ENCODE measurements at places on chromosomes 12 and 14.
A peak's percentile ranks its signal among the peaks of the same experiment; 100 is the strongest.

DNA sequence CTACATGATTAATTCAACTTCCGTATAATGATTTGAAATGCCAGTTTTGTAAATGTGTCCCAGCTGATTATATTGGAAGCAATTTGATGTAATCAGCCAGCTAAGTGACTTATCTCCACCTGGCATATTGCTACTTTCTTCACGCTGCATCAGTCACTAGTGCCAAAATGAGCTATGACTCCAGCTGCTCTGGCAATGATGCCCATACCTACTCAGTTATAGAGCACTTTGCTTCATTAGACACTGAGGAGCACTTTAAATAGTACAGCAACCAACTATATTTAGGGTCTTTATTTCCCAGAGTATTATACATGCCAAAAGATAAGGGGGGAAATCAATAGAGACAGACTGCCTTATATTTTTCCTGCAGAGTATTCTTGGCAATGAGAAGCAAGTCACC is 67.9 kb upstream of the LIN7A start:
- no peak for DNase-seq

GRCh38 chr14:94925416-94926173 is 155.7 kb upstream of the GSC start:
- no peak for DNase-seq

- no peak for DNase-seq
Measured at GRCh38 chr14:93035917-93036651, 79.6 kb downstream of the ITPK1 start.

GRCh38 chr12:88553941-88554658 is 26.2 kb downstream of the KITLG start:
- DNase-seq, result no peak

DNA sequence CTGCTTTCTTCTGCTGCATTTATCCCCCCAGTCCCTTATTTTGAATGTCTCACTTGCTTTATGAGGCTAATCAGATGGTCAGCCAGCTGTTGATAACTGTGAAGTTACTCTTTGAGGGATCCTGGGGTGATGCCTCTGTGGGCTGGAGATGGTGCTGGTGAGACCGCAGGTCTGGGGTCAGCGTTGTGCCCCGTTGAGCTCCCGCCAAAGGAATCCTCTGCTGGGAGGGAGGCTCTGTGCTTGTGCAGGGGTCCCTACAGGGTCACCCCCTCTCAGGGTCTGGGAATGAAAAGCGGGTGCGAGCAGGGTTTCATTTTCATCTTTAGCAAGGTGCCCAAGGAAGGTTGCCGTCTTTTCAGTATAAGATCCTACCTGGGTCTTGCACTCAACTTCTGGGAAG is 161.2 kb upstream of the RTL1 start:
- no peak for DNase-seq

GRCh38 chr12:75631831-75632230 is 120.4 kb upstream of the KRR1 start:
- DNase-seq, result no peak

DNA sequence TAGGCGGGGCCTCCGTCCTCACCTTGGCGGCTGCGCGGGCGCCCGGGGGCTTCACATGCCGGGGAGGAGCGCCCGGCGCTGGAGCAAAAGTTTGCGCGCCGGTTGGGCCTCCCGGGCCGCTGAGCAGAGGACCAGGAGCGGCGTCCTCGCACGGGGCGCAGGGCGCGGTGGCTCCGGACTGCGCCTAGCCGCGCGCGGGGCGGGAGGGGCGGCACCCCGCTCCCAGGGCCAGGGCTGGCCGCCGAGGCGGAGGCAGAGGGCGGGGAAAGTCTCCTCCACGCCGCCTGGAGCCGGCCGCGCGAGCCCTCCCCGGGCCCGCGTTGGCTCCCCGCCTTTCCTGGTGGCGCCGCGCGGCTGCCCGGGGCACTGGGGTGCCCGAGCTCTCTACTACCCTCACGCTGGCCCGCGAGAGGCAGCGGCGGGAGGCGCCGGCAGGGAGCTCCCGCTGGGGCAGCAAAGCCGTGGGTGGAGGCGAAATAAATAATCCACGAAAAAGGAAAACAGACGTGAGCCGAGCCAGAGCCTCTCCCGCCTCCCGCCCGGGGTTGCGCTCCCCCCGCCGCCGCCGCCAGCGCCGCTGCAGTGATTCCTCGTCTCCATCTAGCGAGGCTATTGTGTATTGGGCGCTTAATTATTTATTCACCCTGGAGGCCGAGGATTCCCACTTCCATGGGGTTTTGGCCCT is 400 bp upstream of the PRIMA1 start:
- no peak for DNase-seq

DNA sequence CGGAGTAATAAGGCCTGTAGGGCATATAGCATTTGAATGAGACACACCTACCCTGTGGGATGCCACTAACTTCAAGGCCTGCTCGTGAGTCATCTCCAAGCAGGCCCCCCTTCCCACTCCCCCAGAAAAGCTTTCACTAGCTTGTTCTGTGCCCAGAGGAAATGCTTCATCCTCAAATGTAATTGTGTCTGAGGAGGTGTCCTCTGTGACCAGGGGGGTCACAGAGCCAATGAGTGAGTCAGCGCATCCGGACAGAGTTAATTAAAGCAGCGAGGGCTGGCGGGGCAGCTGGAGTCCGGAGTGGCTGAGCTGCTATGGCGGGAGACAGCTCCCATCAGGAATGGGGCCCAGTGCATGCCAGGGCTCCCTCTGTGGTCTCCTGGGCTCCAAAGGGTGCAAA is 27.0 kb upstream of the ESRRB start:
- DNase-seq, result no peak

- no peak for DNase-seq
Measured at GRCh38 chr12:32517966-32518365, 118.6 kb downstream of the FGD4 start.

DNA sequence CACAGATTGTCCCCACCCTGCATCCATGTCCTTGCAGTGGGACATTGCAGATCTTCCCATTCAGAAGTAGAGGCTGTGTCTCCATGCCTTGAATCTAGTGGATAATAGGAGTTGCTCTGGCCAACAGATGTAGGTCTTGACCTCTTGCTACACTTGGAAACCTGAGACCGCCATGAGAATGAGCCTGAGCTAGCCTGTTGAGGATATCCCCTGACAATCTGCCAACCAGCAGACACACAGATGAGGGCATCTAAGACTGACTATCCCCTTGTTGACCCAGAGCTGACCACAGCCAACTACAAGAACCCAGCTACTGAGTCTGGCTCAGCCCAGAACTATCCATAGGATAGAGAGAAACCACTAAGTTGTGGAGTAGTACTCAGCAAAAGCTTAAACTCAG is 161.1 kb upstream of the NOS1 start:
- no peak for DNase-seq

DNA sequence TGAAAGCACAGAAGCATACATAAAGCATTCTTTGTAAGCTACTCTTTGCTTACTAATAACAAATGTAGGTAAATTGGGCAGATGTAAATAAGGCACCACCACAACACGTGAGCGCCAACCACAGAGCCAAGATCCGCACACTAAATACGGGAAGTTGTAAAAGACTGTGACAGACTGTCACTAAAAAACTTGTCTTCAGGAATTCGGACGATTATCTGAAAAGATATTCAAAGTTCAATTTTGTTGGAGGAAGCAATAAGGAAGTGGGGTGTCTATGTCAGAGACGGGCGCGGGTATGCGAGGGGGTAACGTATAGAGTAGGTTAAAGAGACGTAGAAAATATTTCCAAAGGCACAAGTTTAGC is 1.5 kb upstream of the HSP90B1 start:
- DNase-seq, result peak; percentile 7

DNA sequence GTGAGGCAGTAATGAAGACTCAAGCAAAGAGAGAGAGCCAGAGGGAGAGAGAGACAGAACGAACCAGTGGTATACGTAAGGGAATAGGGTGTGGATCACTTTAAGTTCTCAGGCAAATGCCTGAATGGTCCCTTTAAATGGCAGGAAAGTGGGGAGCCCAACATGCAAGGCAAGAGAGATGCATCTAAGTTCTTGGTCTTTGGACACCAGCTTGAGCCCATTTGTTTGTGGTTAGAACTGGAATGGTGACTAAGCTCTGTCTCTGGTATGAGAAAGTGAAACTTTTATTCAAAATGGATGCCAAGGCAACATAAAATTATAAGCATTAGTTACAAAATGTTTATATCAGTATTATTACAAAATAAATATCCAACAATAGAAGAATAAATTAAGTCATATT is 192.2 kb upstream of the ALG10 start:
- DNase-seq, result no peak

DNA sequence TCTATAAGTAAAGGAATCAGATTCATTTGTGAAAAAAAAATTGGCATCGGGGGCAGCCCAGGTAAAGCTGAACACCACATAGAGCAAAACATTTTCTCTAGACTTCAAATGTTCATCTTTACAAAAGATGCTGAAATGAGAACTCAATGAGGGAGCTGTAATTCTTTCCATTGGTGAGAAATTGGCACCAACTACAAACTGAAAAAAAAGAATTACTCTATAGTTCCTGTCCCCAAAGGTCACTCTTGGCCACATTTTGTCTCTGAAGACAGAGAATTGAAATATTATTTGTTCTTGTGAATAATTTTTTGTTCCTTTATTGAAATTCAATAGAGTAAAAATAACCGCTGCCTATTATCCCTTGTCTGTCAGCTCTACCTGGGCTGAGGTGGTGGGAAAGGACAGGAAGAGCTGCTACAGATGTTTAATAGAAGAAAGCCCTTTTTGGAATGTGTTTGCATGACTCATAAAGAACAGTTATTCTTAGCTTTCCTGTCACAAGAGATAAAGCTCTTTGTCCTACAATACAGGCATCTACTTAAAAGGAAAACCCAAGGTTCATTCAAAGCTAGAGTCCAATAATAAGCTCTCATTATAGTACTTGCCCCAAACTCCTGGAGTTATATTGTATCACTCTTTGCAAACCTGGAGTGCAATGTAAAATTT is 380.1 kb upstream of the KITLG start:
- DNase-seq, result no peak

DNA sequence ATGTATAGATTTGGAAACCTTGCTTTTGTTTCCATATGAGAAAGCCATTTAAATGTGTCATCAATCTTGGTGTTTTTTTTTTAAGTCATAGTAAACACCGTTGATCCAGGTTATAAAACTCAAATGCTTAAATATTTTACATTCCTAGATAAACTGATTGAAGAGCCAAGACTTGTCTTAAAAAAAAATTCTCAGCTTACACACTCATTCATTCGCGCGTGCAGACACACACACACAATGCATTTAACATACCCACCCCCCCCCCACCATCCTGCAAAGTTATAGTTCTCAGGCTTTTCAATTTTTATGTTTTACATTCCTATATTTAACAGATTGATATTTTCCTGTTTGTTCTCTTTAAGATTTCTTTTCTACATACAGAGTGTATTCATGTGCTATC is 536.4 kb downstream of the PRKD1 start:
- DNase-seq, result no peak

- DNase-seq, result no peak
Measured at GRCh38 chr14:35999294-35999693, 173.2 kb downstream of the BRMS1L start.

DNA sequence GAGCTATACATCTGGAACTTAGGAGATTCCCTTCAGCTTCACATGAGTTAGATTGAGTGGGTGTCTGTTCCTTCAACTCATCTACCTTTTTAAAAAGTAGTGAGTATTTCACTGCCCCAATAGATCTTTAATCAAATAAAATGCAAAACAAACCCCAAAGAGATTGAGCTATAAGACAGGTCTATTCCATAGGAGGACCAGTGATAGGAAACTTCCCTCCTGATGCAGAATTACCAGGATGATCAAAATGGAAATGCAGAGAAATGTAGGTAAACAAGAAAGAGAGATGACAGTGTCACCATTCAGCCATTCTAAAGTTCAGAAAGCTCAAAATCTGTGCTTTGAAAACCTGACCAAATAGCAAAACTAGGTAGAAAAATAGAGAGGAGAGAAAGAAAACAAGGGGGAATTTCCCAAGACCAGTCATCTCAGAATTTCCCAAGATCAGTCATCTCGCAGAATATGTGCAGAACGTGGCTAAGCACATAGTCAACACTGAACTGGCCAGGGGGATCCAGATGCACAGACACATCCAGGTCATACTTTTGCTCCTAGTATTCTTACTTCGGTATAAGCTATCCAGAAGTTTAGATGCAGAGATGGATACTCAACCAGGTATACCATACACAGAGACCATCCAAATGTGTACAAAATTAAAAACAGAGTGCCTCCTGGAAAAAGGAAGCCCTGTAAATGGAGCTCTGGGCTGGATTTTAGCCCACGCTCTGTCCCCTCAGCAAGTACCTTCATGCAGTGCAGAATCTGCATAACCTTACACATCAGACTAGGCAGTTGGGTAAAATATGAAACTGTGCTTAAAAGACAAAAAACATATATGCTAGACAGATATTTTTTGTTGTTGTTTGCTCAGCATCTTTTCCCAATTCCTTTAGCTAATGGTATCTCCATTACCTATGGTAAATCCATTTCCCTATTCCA is 27.4 kb downstream of the SLC41A2 start:
- DNase-seq, result no peak

Measured in SIG-M5 (cell line).